H7 (cell line): ENCODE measurements at places on chromosomes 7 and 10.

DNA sequence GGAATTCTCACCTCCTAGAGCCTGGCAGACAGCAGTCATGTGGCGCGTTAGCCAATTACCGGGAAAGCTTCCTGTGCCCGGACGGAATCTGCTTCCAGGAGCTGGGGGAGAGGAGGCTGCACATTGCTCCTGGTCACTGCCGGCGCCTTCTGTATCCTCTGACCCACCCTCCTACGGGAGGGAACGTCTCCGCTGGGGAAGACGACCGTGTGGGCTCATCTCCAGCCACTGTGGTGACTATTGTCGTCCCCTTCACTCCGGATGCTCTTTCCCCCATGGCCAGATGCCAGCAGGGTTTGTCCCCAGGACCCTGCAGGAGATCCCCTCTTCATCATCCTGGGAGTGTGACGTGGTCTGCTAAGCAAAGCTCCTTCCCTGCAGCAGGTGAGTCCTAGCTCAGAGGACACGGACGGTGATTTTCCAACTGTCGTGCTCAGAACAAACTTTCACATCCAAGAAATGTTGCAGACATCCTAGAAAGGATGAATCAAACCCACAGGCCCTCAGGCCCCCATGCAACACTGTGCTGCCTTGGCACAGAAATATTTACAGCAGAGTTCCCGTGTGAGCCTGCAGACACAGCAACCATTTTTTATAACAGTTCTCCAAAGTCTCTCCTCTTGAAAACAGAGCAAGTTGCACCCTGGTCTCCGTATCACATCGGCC lies 29.6 kb upstream of the FAM20C start:
- no peak for DNase-seq

- DNase-seq: peak; percentile 49
Observed at GRCh38 chr10:126872768-126873167, 32.5 kb upstream of the DOCK1 start.

GRCh38 chr7:51011710-51012350 lies 229.1 kb upstream of the GRB10 start:
- peak; percentile 9 for DNase-seq

- DNase-seq: peak; percentile 65
Observed at GRCh38 chr10:72126184-72126871, 38.0 kb upstream of the SPOCK2 start.

- DNase-seq: no peak
Observed at GRCh38 chr10:59314268-59314667, 48.1 kb downstream of the FAM13C start.

- DNase-seq: no peak
Observed at GRCh38 chr7:134470864-134471263, 12.0 kb upstream of the AKR1B1 start.

GRCh38 chr10:34713875-34714274 lies 101.2 kb downstream of the PARD3 start:
- DNase-seq: no peak

GRCh38 chr7:98256431-98256830 lies 4.4 kb upstream of the TECPR1 start:
- no peak for DNase-seq

- peak; percentile 8 for DNase-seq
Observed at GRCh38 chr7:100723732-100724275, 3.5 kb downstream of the EPO start.

- no peak for DNase-seq
Observed at GRCh38 chr10:43595739-43596298, 10.4 kb upstream of the ZNF485 start.

DNA sequence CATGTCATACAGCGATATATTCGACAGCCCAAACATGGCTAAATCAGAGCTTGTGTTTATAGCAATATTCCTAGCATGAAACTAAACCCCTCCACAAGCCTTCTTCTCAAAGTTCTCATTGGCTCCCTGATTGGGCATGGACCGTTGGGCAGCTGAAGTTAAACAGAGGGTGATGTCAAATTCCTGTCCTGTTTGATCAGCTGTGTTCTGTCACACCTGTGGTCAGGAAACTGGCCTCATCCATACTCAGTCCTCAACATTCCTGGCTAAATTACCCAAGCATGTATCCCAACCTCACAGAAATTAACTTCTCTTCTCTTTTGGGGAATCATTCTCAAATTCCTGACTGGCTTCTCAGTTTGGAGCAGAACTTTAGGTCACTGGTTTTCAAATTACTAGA lies 107.9 kb downstream of the ODAD2 start:
- no peak for DNase-seq

GRCh38 chr7:118325450-118325808 lies 100.9 kb downstream of the ANKRD7 start:
- no peak for DNase-seq

DNA sequence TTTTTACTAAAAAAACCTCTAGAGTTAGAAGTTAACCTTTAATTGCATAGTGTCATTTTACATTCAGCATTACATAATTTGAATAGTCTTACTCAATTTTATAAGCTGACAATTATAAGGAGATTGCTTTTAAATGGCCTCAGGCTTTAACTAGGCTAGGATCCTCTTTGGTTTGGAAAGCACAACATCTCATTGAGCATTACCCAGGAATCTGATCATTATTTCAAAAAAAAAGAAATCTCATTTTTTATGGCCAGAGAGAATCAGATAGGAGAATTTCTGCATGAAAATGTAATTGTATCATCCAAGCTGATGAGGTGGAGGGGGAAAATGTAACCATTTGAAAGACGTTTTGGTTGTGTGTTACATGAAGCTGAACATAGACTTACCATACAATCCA lies 324.9 kb upstream of the POT1 start:
- no peak for DNase-seq

GRCh38 chr10:126006906-126007305 lies 110.5 kb downstream of the FANK1 start:
- DNase-seq: no peak

- no peak for DNase-seq
Observed at GRCh38 chr7:18927134-18927533, 190.3 kb downstream of the TWIST1 start.

- DNase-seq: no peak
Observed at GRCh38 chr7:85424298-85424697, 237.4 kb upstream of the SEMA3D start.

- DNase-seq: no peak
Observed at GRCh38 chr10:23384364-23384763, 39.8 kb upstream of the C10orf67 start.

- DNase-seq: peak; percentile 90
Observed at GRCh38 chr10:22320591-22321155, at the start of gene BMI1. Gene BMI1 (plus strand): TSS chr10:22321099. CDS start chr10:22326450, 5,351 bp downstream.

DNA sequence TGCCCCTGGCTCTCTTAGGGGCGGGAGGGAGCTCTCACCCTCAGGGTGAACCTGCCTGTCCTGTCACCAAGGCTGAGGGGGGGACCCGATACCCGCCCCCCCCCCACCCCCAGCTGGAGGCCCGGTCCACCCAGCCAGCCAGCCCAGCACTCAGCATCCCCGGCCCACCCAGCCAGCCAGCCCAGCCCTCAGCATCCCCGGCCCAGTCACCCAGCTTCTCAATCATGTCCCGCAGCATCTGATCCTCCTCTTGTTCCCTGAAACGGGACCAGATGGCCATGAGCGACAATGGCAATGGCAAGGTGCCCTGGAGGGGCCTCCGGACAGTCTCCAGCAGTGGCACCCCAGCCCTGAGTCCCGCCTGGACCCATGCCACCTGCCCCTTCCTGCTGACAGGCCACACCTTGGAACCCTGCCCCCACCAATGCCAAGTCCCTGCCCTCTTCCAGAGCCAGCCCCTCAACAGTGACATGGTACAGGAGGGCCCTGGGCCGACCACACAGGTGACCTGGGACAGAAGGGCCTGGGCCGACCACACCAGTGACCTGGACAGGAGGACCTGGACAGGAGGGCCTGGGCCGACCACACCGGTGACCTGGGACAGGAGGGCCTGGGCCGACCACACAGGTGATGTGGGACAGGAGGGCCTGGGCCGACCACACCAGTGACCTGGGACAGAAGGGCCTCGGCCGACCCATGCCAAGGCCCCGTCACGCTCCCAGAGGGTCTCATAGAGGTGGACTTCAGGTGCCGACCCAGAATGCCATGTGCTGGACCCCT lies 24.2 kb downstream of the MICALL2 start:
- no peak for DNase-seq

- DNase-seq: no peak
Observed at GRCh38 chr7:36289833-36290661, 99.6 kb upstream of the ANLN start.

GRCh38 chr10:117537904-117538524 lies 4.5 kb upstream of the EMX2 start:
- DNase-seq: no peak

- DNase-seq: no peak
Observed at GRCh38 chr10:48399056-48399541, 92.6 kb downstream of the MAPK8 start.

DNA sequence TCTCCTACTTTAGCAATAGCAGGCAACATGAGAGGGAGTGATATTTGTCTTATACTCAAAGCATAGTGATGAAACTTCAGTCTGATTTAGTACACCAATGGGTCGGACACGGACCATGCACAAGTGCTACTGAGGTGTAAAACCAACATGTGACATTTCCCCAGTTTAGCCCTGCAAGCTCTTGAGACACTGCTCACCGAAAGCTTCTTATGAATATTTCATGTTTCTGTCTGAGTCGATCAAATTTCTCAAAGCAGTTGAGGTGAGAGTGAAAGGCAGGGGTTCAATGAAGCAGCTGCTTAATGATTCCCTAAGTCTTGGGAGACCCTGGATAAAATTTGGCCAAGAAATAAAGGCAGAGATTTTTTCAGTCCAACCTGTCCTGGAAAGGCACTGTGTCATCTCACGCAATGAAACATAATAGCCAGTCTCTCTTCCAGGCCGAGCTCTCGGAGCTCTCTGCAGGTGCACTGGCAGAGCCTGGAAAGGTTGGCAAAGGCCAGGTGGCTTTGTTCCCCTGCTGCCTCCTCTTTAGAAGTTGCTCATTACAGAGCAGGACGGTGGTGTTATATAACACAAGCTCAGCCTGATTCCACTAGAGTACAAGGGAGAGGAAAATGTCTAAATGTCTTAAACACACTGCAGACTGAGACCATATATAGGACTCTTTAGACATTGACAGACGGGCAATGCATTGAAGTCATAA lies 33.9 kb upstream of the XPNPEP1 start:
- no peak for DNase-seq

GRCh38 chr10:62186999-62187675 lies 81.5 kb downstream of the RTKN2 start:
- no peak for DNase-seq

DNA sequence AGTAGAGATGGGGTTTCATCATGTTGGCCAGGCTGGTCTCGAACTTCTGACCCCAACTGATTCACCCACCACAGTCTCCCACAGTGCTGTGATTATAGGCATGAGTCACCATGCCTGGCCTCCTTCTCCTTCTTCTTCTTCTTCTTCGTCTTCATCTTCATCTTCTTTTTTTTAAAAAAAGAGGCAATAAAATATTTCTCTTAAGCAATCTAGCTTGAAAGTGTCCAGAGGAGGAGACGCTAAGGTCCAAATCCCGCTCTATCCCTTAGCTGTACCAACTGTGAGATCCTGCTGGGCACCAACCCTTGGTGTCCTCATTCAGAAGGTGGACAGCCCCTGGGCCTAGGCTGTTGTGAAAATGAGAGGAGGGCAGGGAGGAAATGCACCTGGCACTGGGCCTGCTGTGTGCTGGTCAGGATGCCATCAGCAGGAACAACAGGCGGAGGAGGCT lies 13.9 kb upstream of the PSAP start:
- DNase-seq: no peak

- DNase-seq: no peak
Observed at GRCh38 chr7:107111196-107111595, 57.6 kb upstream of the HBP1 start.

DNA sequence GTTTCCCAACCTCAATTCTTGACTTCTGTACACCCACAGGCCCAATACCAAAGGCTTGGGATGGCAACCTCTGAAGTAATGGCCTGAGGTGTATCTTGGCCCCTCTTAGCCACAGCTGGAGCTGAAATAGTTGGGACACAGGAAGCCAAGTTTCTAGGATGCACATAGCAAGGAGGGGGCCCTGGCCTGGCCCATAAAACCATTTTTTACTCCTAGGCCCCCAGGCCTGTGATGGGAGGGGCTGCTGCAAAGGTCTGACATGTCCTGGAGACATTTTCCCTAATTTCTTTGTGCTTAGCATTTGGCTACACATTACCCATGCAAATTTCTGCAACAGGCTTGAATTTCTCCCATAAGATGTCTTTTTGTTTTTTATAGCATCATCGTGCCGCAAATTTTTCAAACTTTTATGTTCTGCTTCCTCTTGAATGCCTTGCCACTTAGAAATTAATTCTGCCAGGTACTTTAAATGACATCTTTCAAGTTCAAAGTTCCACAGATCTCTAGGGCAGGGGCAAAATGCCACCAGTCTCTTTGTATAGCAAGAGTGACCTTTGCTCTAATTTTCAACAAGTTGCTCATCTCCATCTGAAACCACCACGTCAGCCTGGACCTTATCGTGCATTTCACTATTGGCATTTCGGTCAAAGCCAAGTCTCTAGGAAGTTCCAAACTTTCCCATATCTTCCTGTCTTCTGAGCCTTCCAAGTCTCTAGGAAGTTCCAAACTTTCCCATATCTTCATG lies 490.8 kb downstream of the IPMK start:
- DNase-seq: no peak

DNA sequence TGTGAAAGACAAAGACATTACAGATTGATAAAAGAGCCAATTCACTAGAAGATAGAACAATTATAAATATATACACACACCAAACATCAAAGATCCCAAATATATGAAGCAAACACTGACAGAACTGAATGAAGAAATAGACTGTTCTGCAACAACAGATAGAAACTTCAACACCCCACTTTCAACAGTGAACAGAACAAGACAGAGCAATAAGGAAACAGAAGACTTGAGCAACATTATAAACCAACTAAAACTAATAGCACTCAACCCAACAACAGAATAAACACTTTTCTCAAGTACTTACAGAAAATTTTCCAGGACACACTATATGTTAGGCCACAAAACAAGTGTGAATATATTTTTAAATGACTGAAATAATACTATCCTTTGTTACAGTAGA lies 10.9 kb downstream of the CDCA7L start:
- no peak for DNase-seq

DNA sequence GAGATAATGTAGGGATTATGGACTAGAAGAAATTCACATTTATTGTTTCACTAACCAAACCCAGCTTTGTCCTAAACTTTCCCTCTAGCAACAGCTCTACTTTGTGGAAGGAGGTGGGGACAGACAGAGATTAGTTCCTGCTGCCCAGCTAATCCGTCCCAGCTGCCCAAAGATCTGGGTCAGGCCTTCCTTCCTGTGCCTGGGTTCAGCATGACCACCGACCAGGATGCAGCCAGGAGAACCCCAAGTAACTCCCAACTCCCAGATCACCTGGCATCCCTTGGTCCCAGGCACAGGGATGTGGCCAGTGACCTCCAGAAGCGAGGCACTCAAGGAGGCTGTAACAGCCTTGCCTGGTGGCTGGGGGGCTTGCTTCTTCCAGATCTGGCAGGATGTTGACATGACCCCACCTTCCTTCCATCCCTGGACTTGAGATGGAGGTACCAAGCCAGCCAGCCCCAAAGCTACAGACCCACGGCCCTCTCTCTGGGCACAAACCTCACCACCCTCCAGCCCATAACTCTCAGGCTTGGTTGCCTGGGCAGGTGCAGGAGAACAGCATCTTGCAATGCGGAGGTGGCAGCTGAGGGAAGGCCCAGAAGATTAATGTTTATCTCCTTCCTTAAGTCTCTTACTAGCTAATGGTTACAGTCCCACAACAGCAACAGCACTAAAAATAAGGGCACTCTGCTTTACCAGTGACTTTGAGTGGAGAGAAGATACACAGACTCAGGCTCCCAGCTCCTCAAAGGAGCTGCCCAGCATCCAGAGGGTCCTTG lies 11.1 kb downstream of the CAMK2G start:
- no peak for DNase-seq
